Right kidney (tissue), 9 donors: ENCODE measurements at places on chromosomes 4 and X.

DNA sequence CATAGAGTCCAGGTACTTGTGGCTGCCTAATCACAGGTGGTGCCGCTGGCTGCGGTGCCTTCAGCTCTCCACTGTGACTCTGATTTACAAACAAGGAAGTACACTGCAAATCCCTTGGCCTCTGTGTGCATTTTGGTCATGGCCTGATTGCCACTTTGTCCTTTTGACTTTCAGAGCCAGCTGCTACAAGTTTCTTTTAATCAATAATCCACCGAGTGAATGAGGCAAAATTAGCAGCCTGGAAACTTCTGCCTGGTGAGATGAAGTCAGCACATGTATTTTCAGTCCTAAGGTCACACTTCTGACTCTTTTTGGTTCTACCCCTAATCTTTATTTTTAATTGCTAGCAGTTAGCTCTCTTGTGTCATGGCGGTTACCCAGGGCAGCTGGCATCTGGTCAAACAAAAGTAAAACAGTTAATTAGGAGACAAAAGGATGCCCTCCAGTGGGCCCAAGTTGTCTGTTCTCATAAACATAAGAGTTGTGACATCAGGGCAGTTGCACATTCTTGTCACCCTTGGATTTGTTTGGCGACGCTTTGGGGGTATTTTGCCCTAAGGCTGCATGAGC is 62.3 kb upstream of the LNX1 start:
- DNase-seq, result peak; percentile 44

- DNase-seq, result no peak
These were observed 45.6 kb upstream of the PABPC5 start for GRCh38 chrX:91389026-91389425.

GRCh38 chr4:100644150-100644549 is 126.3 kb upstream of the EMCN start:
- DNase-seq, result no peak

DNA sequence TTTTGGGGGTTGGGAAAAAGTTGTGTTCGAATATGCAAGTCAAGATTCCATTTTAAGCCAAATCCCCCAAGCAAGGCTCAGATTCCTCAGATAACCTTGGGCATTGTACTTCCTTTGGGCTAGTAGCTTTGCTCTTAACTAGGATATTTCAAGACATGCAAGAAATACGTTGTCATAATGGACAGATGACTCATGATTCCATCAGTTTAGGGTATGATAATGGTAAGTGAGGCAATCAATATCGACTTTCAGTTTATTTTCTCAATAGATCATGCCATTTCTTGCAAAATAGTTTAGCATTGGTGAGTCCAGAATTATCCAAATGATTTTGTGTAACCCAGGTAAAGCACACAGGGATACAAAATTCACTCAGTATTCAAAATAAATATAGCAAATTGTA is 25.4 kb downstream of the CFAP299 start:
- no peak for DNase-seq
